ENCODE measurements at places on chromosomes 5 and 9. TPM values are rescaled to one million over a fixed set of nuclear protein-coding genes. Genes with fewer than 3 reads are reported as not detected.

Gene PCDHGA10
- 1.3 TPM for total RNA-seq

Gene MELK
- total RNA-seq, result 34.3 TPM

Gene TAF11L10
- total RNA-seq, result not detected

Gene RORB
- not detected for total RNA-seq

Gene LCN15
- not detected for total RNA-seq

Gene BAAT
- total RNA-seq, result not detected

Gene ARHGEF28
- total RNA-seq, result 7.5 TPM

Gene CRHBP
- not detected for total RNA-seq

Gene CCNI2
- not detected for total RNA-seq

Gene QRFP
- total RNA-seq, result not detected

Gene FBP2
- total RNA-seq, result not detected

Gene SPINK4
- total RNA-seq, result not detected

Gene AQP3
- 0.38 TPM for total RNA-seq

GRCh38 chr9:4258320-4259090, 41.4 kb downstream of the GLIS3 start:
- H3K4me1 ChIP-seq, result peaks cover 52% of the 10 kb centered on the region
- H3K4me3 ChIP-seq, result peak overlapping the region; percentile 76
- peak; percentile 60 for DNase-seq
- no peaks in the 10 kb centered on the region for H3K27me3 ChIP-seq
- H3K36me3 ChIP-seq, result peaks cover 38% of the 10 kb centered on the region

DNA sequence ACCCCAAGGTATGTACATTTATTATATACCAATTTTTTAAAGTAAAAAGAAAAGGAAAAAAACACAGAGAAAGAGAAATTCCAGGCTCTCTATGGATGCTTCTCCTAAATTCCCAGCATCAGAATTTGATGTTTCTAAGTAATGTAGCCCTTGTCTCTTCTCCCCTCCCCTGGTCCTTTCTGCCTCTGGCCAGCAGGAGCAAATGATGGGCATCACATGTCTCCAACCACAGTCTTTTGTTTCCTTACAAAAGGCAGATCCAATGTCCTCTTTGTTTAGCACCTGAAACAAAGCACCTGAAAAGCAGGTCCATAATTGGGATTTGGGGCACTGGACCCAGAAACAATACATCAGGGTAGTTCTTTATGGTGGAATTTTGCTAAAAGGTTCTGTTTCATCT, 50.4 kb upstream of the APC start:
- H3K27ac ChIP-seq, result no peak overlapping the region
- peaks cover 5% of the 10 kb centered on the region for H3K27me3 ChIP-seq
- peaks cover 84% of the 10 kb centered on the region for H3K4me1 ChIP-seq
- no peak overlapping the region for H3K4me3 ChIP-seq
- DNase-seq, result no peak

DNA sequence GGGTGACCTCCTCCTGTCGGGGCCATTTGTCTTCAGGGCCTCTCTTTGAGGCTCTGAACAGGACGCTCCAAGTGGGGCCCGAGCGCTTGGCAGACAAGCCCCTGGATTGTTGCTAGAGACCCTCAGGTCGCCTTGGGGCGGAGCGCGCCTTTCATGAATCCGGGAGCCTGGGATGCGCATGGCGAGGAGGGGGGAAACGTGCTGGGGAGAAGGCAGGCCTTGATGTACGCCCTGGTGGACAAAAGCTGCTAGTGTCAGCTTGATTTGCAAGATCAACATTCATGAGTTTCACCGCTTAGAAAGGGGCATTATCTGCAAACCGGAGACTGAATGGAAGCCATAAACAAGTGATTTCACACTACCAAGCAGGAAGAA, 226.3 kb downstream of the SMARCA2 start:
- no peaks in the 10 kb centered on the region for H3K36me3 ChIP-seq
- DNase-seq, result peak; percentile 62
- H3K4me1 ChIP-seq, result peaks cover 17% of the 10 kb centered on the region
- peak overlapping the region; percentile 88 for H3K4me3 ChIP-seq

DNA sequence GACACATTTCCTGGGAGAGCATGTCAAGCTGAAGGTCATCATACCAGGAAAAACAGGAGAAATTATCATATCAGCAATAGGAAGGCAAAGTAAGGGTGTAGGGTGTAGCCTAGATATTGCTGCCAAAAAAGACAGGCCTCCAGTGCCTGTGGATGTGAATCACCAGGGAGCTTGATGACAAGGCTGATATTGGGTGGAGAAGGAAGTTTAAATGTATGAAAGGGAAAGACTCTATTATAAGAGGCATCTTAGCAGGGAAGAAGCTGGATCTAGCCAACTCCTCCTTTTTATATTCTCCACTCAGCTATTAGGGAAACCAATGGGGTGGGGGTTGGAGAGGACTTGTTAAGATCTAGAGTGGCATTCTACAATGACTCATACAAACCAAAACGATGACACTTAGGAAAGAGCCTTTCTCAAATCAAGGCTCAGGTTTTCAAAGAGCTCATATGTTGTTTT, 13.4 kb upstream of the TXNDC8 start:
- peaks cover 14% of the 10 kb centered on the region for H3K4me1 ChIP-seq
- peak; percentile 83 for DNase-seq
- H3K4me3 ChIP-seq, result no peak overlapping the region
- peak overlapping the region; percentile 30 for H3K27ac ChIP-seq
- H3K27me3 ChIP-seq, result peaks cover 3% of the 10 kb centered on the region

GRCh38 chr9:93091453-93092081, 4.5 kb upstream of the CARD19 start:
- H3K4me3 ChIP-seq, result peak overlapping the region; percentile 21
- DNase-seq, result peak; percentile 94

- no peak overlapping the region for H3K27ac ChIP-seq
- H3K36me3 ChIP-seq, result no peaks in the 10 kb centered on the region
- no peak for DNase-seq
- H3K27me3 ChIP-seq, result peaks cover 30% of the 10 kb centered on the region
Observed at GRCh38 chr5:133365738-133366137, 246.6 kb downstream of the FSTL4 start.

DNA sequence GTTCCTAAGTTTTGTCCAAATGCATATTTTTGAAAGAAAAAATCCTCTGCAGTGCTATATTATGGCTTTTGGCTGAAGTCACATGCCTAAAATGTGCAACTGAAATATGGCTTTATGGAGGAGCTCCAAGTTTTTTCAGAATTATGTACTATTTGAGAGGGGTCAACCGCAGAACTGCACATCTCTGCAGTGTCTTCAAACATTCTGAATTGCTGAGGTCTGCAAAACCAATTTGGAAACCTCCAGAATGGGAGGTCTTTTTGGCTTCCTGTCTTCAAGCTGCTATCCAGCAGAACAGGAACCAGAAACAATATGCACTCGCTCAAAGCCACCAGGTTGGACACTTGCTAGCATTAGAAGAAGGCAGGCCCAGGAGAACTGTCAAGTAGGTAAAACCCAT, 376.0 kb upstream of the PAPPA start:
- no peak for DNase-seq
- no peak overlapping the region for H3K27ac ChIP-seq
- no peak overlapping the region for H3K4me3 ChIP-seq
- H3K36me3 ChIP-seq, result no peaks in the 10 kb centered on the region

- peak overlapping the region; percentile 53 for H3K4me3 ChIP-seq
- H3K27me3 ChIP-seq, result no peaks in the 10 kb centered on the region
- H3K4me1 ChIP-seq, result peaks cover 36% of the 10 kb centered on the region
- H3K27ac ChIP-seq, result peak overlapping the region; percentile 48
- no peak for DNase-seq
Observed at GRCh38 chr5:93099902-93100347, 481.1 kb downstream of the NR2F1-AS1 start.

- peaks cover 7% of the 10 kb centered on the region for H3K4me1 ChIP-seq
- H3K36me3 ChIP-seq, result no peaks in the 10 kb centered on the region
- H3K27me3 ChIP-seq, result no peaks in the 10 kb centered on the region
- H3K27ac ChIP-seq, result no peak overlapping the region
- H3K4me3 ChIP-seq, result no peak overlapping the region
- DNase-seq, result no peak
Observed at GRCh38 chr9:20528253-20528652, 94.0 kb downstream of the MLLT3 start.

DNA sequence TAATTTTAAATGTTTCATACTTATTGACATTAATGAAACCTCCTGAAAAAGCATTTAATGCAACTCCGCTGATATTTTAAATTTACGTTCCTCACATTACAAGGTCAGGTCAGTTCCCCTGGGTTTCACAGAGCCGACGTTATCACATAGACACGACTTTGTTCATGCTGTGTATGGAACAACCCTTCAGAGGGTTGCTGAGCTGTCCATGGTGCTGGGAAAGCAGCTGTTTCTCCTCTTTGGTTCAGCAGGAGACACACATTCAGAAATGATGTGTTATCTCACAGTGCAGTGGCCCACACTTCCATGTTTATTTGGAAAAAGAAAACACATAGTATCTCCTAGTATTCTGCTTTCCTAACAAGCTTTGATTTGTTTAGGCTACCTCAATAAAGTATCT, 53.5 kb downstream of the PPP2R2B start:
- H3K36me3 ChIP-seq, result no peaks in the 10 kb centered on the region
- H3K4me1 ChIP-seq, result no peaks in the 10 kb centered on the region
- H3K27me3 ChIP-seq, result no peaks in the 10 kb centered on the region
- DNase-seq, result no peak
- H3K27ac ChIP-seq, result no peak overlapping the region

GRCh38 chr5:86824637-86825036, 206.9 kb downstream of the COX7C start:
- no peak overlapping the region for H3K27ac ChIP-seq
- no peak overlapping the region for H3K4me3 ChIP-seq
- no peaks in the 10 kb centered on the region for H3K36me3 ChIP-seq
- no peak for DNase-seq

DNA sequence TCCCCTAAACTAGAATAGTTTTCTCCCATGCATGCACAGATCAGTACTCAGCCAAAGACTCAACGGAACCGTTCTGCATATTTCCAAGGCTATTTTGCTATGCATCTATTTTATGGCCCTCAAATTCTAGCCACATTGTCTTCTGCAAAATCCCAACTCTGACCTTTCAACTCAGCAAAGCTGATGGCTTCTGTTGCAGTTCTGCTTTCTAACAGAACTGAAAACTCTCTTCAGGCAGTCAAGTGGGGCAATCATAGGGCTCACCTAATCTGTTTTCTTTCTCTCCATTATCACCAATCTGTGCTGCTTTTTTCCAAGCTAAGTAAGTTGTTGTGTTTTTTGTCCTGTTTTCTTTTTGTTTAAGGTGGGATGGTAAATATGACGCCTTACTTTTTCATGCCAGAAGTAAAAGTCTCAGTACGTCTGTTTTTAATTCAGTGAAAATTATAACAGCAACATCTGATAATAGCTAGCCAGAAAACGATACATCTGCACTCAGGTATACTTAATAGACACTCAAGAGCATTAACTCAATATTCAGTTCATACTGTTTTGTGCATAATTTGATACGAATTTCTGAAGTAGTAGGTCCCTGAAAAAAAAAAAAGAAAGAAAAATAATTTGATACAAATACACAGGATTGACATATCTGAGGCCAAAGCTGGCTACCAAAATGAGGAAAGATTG, 454.3 kb downstream of the TLE1 start:
- no peak overlapping the region for H3K27ac ChIP-seq
- H3K27me3 ChIP-seq, result no peaks in the 10 kb centered on the region

- no peaks in the 10 kb centered on the region for H3K36me3 ChIP-seq
- H3K27me3 ChIP-seq, result peaks cover 13% of the 10 kb centered on the region
- peaks cover 36% of the 10 kb centered on the region for H3K4me1 ChIP-seq
Observed at GRCh38 chr5:71895546-71895945, 176.5 kb downstream of the CARTPT start.

DNA sequence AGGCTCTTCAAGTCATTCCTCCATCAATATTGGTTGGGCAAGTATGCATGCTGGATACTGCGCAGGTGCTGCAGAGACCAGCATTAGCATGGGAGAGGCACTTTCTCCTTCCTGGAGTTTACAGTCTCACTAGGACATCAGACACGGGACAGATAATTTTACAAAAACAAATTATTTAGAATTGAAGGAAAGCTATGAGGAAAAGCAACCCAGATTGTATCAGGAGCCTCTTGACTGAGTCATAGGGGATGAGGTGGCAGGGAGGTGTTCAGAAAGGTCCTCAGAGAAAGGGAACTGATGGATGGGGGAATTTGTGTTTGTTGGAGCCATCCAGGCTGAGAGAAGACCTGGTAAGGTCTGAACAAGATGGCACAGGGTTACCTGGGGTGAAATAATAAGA, 24.5 kb upstream of the RAB14 start:
- peak; percentile 46 for DNase-seq
- H3K27me3 ChIP-seq, result no peaks in the 10 kb centered on the region
- H3K4me3 ChIP-seq, result peak overlapping the region; percentile 39
- H3K36me3 ChIP-seq, result no peaks in the 10 kb centered on the region

GRCh38 chr5:52856564-52856963, 68.8 kb downstream of the ITGA1 start:
- H3K4me1 ChIP-seq, result peaks cover 25% of the 10 kb centered on the region
- H3K36me3 ChIP-seq, result peaks cover 10% of the 10 kb centered on the region
- no peaks in the 10 kb centered on the region for H3K27me3 ChIP-seq
- peak; percentile 60 for DNase-seq

- peaks cover 14% of the 10 kb centered on the region for H3K36me3 ChIP-seq
- H3K27me3 ChIP-seq, result no peaks in the 10 kb centered on the region
- no peak for DNase-seq
- peaks cover 3% of the 10 kb centered on the region for H3K4me1 ChIP-seq
- H3K4me3 ChIP-seq, result no peak overlapping the region
Observed at GRCh38 chr5:60992871-60993270, 47.9 kb downstream of the NDUFAF2 start.

DNA sequence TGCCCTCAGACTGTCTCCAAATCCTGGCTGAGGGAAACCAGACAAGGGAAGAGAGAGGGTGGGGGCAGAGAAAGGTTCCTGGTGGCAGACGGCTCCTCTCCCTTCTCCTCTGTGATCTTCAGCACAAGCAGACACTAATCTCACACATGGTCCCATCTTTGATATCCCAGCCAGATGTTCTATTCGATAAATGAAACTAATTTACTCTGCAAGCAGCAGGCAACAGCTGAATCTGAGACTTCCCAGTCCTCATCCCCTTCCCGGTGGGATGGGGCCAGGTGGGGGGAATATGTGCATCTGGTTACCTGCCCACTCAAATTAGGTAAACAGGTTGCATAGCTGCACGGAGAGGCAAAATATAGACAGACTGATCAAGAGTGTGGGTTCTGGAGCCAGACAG, 208.9 kb upstream of the PANK3 start:
- no peak overlapping the region for H3K4me3 ChIP-seq
- H3K36me3 ChIP-seq, result no peaks in the 10 kb centered on the region
- H3K27ac ChIP-seq, result no peak overlapping the region
- H3K4me1 ChIP-seq, result peaks cover 5% of the 10 kb centered on the region

GRCh38 chr5:39760385-39761198, 335.8 kb upstream of the DAB2 start:
- H3K36me3 ChIP-seq, result no peaks in the 10 kb centered on the region
- DNase-seq, result peak; percentile 95
- peak overlapping the region; percentile 78 for H3K4me3 ChIP-seq
- peak overlapping the region; percentile 97 for H3K27ac ChIP-seq

DNA sequence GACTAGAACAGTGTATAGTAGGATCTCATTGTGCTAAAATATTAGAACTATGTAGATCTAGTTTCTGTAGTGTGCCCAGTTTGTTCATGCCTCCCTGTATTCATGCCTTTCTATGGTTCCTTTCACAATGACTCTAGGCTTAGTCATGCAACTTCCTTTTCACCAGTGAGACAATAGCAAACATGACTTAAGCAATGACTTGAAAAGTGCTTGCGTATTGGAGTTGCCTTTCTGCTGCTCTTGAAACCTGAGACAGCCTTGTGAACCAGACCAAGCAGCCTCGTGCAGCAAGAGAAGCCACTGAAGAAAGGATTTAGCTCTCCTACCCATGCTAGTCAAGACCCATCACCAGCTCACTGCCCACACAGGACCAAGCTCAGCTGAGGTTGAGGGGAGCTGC, 294.5 kb upstream of the TAS2R1 start:
- H3K36me3 ChIP-seq, result peaks cover 11% of the 10 kb centered on the region
- peak overlapping the region; percentile 96 for H3K27ac ChIP-seq
- peak; percentile 95 for DNase-seq
- H3K4me1 ChIP-seq, result peaks cover 58% of the 10 kb centered on the region
- H3K27me3 ChIP-seq, result no peaks in the 10 kb centered on the region

All from HFFc6 (cell line).